Tongue (tissue), 3 donors: ENCODE measurements at places on chromosomes 3 and 15. TPM values are rescaled to one million over a fixed set of nuclear protein-coding genes. Genes with fewer than 3 reads are reported as not detected.

EIF4E3 gene
- 15.3 TPM for total RNA-seq

WDR49 gene
- total RNA-seq = 2.2 TPM

CHRFAM7A gene
- 0.92 TPM for total RNA-seq

ARHGAP31 gene
- total RNA-seq = 16.4 TPM

PRTG gene
- 19.7 TPM for total RNA-seq

EPHB1 gene
- 13.3 TPM for total RNA-seq

FANCD2OS gene
- total RNA-seq = not detected

SI gene
- total RNA-seq = not detected

GP5 gene
- total RNA-seq = 0.21 TPM

ROPN1 gene
- total RNA-seq = not detected

BFSP2 gene
- not detected for total RNA-seq

GOLGA8K gene
- total RNA-seq = not detected

RAF1 gene
- 156 TPM for total RNA-seq

BMF gene
- total RNA-seq = 20.1 TPM

FAN1 gene
- 36.1 TPM for total RNA-seq

PIF1 gene
- 3.7 TPM for total RNA-seq

CD200 gene
- total RNA-seq = 10.2 TPM

NRG4 gene
- total RNA-seq = not detected

TMEM45A gene
- 19.9 TPM for total RNA-seq

SHC4 gene
- 7.7 TPM for total RNA-seq

PPP2R3A gene
- total RNA-seq = 117 TPM

IL16 gene
- total RNA-seq = 6.5 TPM

MORC1 gene
- not detected for total RNA-seq

PTX3 gene
- 3.5 TPM for total RNA-seq

RPS27L gene
- 45.6 TPM for total RNA-seq

ARNT2 gene
- total RNA-seq = 6.9 TPM

GOLGA8J gene
- total RNA-seq = not detected

IL17RC gene
- 24.4 TPM for total RNA-seq

GOLGA8R gene
- 8.5 TPM for total RNA-seq

ST3GAL6 gene
- 11.6 TPM for total RNA-seq

ISL2 gene
- total RNA-seq = 6.6 TPM

ZNF385D gene
- total RNA-seq = 5.4 TPM

FBXO45 gene
- 16.0 TPM for total RNA-seq

CPEB1 gene
- total RNA-seq = 1.1 TPM

GP9 gene
- total RNA-seq = not detected

SLC35G2 gene
- total RNA-seq = 4.2 TPM

TMC3 gene
- total RNA-seq = not detected

GOLGA8N gene
- total RNA-seq = 12.8 TPM

GPR62 gene
- total RNA-seq = 0.41 TPM

KBTBD13 gene
- 2.6 TPM for total RNA-seq
